Left ventricle myocardium superior (tissue), 1 donor: ENCODE measurements at places on chromosomes 3 and 15.

DNA sequence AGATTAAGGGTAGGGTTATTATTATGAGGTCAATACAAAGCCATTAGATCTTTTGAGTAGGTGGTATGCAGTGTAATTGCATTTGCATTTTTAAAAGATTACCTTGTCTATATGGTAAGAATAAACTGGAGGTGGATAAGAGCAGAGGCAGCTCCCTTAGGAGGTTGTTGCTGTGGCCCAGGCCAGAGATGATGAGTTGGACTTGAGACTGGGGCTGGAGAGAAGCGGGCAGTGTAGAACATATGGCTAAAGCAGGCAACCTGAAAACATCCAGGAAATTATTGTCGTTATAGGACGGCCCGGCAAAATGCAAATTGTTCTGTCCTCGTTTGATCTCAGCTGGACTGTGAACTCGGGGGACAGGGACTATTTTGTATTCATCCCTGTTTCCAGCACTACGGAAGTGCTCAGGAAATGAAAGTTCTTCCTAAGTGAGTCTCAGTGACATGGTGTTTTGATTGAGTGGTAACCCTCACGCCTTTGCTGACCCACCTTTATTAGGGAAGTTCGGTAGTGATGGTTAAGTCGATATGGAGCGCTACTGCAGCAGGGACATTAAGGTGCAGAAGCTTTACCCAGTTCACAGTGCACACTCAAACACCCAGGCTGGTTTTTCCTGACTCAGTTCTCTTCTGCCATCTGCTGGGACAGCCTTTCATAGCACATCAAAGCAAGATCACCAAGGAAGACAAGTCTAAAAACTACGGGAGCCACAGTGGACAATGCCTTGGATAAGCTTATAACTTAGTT lies 27.2 kb upstream of the VPS33B start:
- DNase-seq: no peak

GRCh38 chr3:126533506-126533905 lies 9.6 kb downstream of the CHST13 start:
- DNase-seq: no peak

DNA sequence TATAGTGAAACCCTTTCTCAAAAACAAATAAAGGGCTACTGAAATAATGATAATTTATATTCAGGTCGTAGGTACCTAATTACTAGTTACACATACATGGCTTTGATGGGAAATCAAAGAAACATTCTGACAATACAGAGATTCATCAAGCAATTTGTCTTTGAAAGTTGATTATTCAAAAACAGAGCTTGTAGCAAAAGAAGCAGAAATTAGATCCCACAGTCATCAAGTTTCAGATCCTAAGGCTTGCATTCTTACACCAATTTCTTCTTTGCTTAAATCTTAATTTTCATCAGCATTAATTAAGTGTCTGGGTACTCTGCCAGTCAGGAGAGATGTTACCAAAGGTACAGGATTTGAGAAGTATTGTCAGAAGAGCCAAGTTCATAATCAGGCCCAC lies 1.5 kb upstream of the HEXA start:
- no peak for DNase-seq

GRCh38 chr3:58568572-58569286 lies 8.5 kb downstream of the FAM107A start:
- peak; percentile 86 for DNase-seq

DNA sequence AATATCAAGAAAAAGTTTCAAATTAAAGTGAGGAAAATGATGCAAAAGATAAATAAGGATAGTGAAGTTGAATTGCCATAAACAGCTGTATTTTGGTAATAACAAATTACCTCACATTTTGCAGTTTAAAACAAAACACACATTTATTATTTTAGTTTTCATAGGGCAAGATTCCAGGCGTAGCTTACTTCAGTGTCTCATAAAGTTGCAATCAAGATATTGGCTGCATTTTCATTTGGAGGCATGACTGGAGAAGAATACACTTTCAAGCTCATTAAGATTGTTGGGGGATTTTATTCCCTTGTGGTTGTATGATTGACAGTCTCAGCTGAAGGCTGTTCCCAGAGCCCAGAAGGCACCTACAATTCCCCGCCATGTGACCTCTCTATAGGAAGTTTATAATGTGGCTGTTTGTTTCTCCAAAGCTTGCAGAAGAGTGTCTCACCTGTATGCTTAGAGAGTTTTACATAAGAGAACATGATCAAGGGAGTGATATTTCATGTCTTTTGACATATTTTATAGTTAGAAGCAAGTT lies 151.4 kb downstream of the OTOL1 start:
- DNase-seq: no peak

GRCh38 chr15:74302821-74303359 lies 64.6 kb downstream of the CYP11A1 start:
- peak; percentile 50 for DNase-seq

GRCh38 chr3:23629181-23629894 lies 176.4 kb upstream of the UBE2E1 start:
- no peak for DNase-seq

GRCh38 chr3:116863822-116864589 lies 154.4 kb downstream of the TUSC7 start:
- DNase-seq: no peak
